ENCODE measurements at places on chromosomes 2 and 18.

DNA sequence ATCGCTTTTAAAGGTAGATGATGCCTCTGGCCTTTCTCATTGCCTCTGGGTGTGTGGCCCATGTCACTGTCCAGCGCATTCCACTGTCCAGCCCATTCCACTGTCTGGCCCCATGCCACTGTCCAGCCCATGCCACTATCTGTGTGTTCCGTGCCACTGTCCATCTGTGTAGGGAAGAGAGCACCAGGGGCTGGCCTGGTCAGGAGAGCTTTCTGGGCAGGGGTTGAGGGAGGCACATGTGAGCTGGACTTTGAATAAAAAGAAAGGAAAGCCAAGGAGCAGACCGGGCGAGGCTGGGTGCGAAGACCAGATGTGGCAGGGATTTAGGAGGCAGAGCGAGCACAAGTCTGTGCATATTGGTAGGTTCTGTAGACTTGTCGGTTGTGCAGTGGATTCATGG lies 236.2 kb downstream of the NEDD4L start:
- DNase-seq, result no peak

DNA sequence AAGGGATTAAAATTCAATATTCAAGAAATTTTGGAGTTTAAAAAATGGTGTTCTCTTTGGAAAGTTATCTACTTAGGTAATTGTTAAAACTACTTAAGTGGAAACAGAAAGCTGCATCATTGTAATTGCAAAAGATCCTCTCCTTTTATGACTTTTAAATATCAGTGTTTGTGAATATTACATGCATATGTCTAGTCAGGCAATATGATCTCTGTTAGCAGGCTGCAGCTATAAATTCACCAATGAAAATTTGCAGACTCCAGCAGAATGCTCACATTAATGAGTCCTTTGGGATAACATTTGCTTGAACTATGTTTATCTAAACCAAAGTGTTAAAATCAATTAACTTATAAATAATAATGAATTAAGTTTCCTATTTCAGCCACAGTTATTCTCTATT lies 59.2 kb upstream of the CSRNP3 start:
- DNase-seq, result no peak

DNA sequence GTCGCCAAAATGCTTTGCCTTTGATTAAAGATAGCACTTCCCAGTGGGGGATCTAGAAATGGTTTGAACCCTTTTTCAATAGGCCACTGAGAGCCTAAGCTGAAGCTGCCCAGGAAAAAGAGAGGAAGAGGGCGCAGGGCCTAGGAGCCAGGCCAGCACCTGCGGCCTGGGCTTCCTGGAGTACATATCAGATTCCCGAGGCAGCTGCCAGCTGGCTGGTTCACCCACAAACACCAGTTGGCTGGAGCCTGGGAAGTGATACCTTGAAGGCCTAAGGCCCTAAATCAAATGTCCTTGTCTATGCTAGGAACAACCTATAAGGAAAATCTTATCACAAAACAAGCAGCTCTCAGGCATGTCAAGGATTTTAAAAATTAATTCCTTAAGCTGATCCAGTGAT lies 37.1 kb downstream of the ANKRD44 start:
- no peak for DNase-seq

- DNase-seq, result peak; percentile 67
Observed at GRCh38 chr2:110113961-110114591, 1.5 kb downstream of the MALL start.

- no peak for DNase-seq
Observed at GRCh38 chr2:138516030-138516704, 14.6 kb downstream of the SPOPL start.

DNA sequence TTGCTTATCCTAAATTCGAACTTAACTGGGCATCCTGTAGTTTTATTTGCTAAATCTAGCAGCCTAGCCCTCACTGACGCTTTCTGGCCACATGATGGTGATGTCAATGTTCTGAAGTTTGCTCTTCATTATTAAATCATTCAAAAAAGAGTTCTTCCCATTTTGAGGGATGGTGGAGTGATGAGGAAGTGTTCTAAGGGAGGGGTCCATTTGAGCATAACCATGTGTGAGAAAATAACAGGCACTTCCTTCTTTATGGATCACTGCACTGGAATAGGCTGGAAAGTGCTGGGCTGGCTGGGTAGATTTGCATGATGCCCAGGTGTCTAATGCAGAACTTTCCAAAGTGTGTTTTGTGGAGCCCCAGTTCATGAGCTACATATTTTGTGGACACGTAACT lies 74.2 kb downstream of the TNFRSF11A start:
- DNase-seq, result no peak

DNA sequence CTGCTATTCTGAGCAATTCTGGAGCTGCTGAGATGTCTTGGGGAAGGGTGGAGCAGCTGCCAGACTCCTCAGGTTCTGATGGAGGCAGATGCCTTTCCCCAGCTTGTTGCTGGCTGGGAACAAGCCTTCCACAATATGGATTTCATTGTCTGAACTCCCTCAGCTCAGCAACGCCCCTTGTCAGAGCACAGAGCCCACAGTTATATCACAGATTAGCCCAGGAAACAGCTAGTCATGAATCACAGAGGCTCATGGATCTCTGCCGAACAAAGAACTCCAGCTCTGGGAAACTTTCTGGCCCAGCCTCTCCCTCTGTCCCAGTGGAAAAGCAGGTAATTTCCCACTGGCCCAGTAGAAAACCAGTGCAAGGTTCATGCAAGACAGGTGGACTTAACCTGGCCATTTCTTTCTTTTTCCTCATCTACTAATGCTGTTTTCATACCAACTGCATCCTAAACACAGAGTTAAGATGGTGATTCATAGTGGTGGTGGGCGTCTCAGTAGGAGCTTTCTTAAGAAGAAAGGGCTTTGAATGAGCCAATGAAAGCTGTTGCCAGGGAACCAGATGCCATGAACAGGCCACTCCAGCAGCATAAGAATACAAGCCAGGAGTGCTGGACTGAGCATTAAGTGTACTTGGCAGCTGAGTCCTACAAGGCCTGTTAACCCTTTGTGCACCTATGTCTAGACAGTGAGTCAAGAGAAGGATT lies 8.7 kb upstream of the KIAA2012 start:
- DNase-seq, result peak; percentile 30

DNA sequence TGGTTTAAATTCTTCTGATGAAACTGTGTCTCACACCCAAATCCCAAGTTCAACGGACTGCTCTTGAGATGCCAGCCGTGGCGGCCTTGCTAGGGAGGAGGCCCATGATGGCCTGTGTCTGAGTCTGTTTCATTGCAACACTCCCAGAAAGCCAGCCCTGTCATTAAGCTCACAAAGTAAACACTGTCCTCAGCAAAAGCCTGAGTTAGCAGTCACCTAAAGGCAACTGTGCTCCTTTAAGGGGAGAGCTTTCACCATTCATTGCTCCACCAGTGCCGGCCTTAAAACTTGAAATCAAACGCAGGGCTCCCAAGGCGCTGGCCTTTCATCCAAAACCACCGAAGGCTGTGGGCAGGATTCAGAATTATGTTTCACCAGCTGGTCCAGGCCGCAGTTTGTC lies 42.5 kb upstream of the PPP1CB start:
- DNase-seq, result no peak

- DNase-seq, result peak; percentile 68
Observed at GRCh38 chr2:159209341-159210306, 76.9 kb downstream of the WDSUB1 start.

GRCh38 chr2:218024871-218025270 lies 22.1 kb upstream of the TNS1 start:
- no peak for DNase-seq

GRCh38 chr18:79394534-79395307 lies 1.0 kb upstream of the NFATC1 start:
- DNase-seq, result peak; percentile 80

DNA sequence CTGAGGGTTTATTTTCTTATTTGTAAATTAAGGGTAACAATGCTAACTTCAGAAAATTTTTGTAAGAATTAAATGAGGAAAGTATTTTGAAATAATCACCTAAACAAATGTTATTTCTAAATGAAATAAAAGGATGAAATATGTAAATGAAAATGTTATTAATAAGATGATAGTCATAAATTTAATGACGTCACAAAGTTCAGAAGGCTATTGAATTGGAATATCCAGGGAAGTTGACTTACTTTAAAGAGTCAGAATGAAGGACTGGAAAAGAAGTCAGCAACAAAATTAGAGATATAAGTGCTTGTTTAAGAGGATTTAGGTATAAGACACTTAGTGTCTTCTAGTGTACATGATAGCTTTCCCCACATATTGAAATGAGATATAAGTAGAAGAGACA lies 732.6 kb upstream of the CDH7 start:
- DNase-seq, result no peak

GRCh38 chr2:207599636-207600035 lies 25.6 kb downstream of the METTL21A start:
- DNase-seq, result no peak

- DNase-seq, result no peak
Observed at GRCh38 chr2:161243905-161244304, 64.3 kb upstream of the PSMD14 start.

GRCh38 chr2:172248785-172249187 lies 146.1 kb upstream of the DLX2 start:
- DNase-seq, result no peak

DNA sequence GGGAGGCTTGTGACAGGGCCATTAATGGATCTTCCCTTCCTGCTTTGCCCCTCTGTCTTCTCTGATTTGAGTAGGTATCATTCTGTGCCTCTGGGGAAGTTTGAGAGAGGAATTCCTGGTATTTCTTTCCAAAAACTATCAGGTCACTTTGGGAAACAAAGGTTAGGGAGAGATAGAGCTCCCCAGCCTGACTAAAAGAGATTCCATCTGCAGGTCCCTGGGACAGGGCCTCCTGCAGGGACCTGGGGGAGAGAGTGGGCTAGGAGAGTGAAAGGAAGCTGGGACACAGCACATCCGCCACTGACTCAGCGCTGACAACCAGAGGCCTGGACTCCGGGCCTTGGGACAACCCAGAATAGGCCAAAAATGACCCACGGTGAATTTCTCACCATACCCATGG lies 6.4 kb downstream of the GALNT14 start:
- DNase-seq, result no peak

DNA sequence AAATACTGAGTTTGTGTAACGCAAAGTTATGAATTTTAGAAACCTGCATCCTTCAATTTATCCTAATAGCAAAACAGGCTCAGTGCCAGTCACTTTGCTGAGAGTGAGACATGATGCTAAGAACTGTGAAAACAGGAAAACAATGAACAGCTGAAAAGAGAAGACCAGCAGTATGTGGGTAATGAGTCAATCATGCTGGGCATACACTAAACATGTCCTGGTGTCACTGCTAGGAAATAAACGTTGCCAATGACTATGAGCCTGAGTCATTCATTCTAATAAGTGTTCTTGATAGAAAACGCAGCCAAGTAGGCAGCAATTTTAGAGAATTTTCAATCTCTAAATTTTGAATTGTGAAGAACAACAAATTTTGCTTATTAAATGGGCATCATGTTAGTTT lies 237.3 kb downstream of the GALR1 start:
- no peak for DNase-seq

GRCh38 chr2:188475945-188476344 lies 184.3 kb downstream of the GULP1 start:
- no peak for DNase-seq

- DNase-seq, result no peak
Observed at GRCh38 chr2:156695020-156695419, 258.8 kb downstream of the GPD2 start.

DNA sequence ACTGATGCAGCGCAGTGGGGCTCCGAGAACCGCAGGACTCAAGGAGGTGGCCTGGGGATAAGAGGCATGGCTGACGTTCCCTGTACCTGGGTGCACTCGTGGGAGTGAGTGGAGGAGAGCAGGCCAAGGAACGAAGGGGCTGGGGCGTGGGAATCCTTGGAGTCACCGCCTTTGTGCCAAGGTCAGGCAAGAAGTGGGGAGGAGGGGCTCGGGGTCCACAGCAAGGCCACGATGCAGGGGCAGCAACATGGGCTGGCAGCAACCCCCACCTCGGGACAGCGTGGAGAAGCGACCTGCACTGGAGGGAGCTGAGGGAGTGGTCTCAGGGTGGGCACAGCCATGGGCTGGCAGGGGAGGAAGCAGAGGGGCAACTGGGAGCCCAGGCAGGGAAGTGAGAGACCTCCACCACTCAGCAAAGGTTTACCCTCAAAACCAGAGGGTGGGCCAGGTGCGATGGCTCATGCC lies 18.6 kb downstream of the ARID5A start:
- DNase-seq, result no peak

- DNase-seq, result no peak
Observed at GRCh38 chr18:77099485-77100370, 32.9 kb downstream of the MBP start.

GRCh38 chr2:96730212-96730611 lies 9.7 kb downstream of the LMAN2L start:
- DNase-seq, result no peak

- no peak for DNase-seq
Observed at GRCh38 chr2:99619151-99619550, 129.3 kb upstream of the REV1 start.

GRCh38 chr2:129798301-129798581 lies 181.2 kb upstream of the RAB6C start:
- DNase-seq, result no peak

DNA sequence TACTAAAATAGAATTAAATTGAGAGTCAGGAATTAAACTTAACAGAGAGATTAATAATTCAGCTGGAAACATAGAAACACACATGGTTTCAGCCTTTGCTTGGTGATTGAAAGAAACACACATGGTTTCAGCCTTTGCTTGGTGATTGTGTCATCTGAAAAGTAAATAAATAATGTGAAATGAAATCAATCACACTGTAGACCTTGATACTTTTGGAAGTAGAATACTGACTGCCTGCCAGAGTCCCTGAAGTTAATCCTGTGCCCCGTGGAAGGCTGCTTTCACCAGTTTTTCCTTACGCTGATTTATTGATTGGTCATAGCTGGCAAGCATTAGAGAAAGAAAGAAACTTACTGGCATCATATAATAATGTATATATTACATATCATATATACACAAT lies 1252.7 kb upstream of the FAM98A start:
- DNase-seq, result no peak

DNA sequence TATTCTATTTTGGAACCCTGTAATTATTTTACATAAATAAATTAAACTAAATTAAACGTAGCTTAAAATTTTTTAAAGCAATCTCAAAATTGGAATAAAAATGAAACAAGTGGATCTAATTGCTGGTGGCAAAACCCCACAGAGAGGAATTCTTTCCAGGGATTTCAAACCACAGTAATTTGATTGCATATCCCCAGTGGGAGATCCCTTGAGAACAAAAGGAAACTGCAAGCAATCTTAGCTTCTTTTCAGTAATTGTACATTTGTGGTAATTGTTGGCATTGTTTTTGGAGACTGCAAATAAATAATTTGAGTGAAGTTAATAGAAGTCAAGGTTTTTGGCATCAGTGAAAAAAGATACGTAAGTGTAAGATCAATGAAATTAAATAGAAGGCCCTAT lies 58.7 kb upstream of the MYCN start:
- DNase-seq, result no peak

DNA sequence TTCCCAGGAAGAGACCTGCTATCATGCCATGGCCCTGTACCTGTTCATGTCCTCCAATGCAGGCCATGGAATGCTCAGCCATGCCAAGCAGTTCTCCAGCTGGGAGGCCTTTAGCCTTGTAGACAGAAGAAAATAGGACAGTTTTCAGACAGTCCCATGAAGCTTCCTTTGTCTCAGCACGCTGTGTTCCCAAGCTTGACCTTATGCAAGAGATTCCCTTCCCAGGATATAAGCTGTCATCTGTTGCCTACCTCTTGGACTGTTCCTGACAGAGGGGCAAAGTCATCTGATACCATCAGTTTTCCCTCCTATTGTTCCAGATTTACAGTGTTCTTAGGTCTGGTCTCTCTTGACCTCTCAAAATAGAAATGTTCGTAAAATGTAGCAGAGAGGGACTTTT lies 96.6 kb upstream of the EML6 start:
- DNase-seq, result no peak

- no peak for DNase-seq
Observed at GRCh38 chr2:158464426-158465281, 7.9 kb downstream of the PKP4 start.

Measured in right cardiac atrium (tissue), 5 donors.